Trophoblast cell (in vitro differentiated cells and primary cell): ENCODE measurements at places on chromosomes 13 and 19.

GRCh38 chr13:27967736-27968315, 1.3 kb downstream of the CDX2 start:
- DNase-seq = peak; percentile 9

DNA sequence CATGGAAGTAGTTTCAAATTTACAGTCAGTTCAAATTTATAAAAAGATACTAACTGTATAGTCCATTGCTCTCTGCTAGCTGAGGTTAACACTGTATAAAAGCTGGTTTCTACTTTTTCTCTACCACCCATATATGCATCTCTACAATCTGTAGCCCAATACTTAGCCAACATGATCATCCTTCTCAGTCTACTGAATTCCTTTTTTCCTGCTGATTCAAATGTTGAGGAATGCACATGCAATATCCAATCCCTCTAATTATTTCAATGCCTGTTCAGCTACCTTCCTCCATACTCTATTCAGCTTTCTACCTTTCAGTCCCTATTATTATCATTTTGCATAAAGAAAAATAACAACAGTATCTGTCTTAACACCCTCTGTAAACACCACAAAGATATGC, 15.6 kb downstream of the KPNA3 start:
- no peak for DNase-seq

GRCh38 chr13:48891586-48891985, 84.1 kb upstream of the FNDC3A start:
- DNase-seq = peak; percentile 63

DNA sequence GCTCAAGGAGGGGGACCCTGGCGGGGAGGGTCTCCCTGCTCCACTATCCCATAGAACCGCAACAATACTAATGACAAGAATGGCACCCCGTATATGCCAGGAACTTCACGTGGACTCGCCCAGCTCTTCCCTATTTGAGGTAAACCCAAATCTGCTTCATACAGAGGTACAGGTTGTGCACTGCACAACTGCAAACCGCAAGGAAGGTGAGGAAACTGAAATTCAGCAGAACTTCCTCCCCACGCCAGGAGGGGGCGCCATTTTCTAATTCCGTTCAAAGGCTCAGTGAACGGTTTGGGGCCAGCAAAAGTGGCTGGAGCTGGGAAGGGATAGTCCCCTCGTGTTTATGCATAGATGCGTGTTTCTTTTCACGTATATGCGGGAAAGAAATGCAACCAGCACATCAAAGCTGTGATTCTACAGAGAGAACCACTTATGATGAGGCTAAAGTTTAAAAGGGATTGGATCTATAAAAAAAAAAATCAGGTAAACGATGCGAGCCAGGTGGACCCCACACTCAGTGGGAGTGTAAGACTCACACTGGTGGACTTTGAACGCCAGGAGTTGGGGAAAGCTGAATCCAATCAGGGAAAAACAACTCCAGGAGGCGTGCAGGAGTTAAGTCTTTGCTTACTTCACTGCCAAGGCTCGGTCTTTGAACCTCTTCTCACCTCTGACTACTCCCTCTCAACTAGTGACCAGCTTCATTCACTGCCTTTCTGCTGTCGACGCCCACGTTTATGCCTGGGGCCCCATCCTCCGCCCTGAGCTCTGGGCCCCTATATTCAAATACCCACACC, 20.3 kb downstream of the C19orf81 start:
- peak; percentile 15 for DNase-seq

DNA sequence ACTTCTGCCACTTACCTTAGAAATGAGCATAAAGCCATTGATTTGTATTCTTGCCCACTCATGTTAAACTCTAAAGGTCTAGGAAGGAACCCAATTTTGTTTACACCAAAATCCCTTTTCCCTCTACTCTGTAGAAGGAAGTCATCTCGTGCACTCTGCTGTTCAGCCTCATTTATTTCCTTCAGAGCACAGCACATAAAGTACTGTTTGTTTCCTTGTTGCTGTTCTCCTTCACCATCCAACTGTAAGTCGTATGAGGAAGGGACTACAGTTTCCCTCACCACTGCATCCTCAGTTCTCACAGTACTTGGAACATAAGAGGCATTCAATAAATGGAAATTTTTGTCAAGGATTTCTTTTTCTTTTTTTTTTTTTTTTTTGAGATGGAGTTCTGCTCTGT, 24.6 kb downstream of the CDADC1 start:
- no peak for DNase-seq

DNA sequence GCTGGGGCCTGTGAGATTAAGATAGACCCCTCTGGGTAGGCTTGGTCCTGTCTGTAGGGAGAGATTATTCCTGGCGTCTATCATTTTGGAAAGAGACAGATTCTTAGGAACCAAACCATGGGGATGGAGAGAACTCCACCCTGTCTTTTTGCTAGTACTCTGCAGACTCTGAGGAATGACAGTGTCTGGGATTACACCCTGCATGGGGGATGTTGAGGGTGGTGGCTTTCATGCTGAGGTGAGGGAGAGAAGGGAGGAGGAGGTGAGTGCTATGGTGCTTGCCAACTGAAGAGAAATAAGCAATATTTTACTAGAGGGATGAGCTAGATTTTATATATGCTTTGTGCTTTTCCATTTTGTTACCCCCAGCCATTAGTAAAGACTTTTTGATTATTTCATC, 74.5 kb upstream of the PCDH8 start:
- no peak for DNase-seq

DNA sequence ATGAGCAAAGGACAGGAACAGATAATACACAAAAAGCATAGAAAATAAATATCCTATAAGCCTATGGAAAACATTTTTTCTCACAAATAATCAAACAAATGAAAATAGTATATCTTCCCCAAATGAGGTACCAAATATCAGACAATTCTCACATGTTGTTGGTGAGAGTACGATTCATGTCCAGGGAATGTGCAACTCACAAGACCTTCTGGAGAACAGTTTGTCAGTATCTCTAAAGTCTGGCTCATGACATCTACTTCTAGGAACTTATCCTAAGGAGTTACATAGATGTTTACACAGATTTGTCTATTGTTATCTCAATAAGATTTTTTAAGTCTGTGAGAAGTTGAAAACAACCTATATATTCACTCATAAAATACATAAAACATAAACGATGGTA, 80.3 kb upstream of the ARHGEF7 start:
- DNase-seq = peak; percentile 40

GRCh38 chr19:18220632-18221275, 5.5 kb downstream of the PDE4C start:
- DNase-seq = no peak

- DNase-seq = peak; percentile 40
Observed at GRCh38 chr13:31350560-31350959, 150.8 kb downstream of the B3GLCT start.

- no peak for DNase-seq
Observed at GRCh38 chr13:40764587-40765403, 6.2 kb downstream of the MRPS31 start.

- DNase-seq = no peak
Observed at GRCh38 chr19:3041327-3041726, 12.2 kb upstream of the TLE2 start.

DNA sequence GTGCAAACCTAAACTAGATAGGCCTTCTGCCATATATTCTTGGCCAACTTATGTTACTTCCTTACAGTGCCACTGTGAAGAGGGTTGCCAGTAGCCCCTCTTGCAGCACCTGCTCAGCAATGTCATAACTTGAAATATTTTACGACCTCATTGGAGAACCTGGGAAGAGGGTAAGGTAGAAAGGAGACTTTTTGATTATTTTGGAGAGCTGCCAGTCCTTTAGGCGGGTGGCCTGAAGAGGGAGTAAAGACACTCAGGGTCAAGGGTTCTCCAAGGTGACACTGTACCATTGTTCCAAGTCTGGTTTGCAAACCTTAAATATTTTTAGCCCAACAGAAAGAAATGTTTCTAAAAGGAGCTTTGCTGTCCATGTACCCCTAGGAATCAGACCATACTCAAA, 118.3 kb downstream of the FLT1 start:
- no peak for DNase-seq

DNA sequence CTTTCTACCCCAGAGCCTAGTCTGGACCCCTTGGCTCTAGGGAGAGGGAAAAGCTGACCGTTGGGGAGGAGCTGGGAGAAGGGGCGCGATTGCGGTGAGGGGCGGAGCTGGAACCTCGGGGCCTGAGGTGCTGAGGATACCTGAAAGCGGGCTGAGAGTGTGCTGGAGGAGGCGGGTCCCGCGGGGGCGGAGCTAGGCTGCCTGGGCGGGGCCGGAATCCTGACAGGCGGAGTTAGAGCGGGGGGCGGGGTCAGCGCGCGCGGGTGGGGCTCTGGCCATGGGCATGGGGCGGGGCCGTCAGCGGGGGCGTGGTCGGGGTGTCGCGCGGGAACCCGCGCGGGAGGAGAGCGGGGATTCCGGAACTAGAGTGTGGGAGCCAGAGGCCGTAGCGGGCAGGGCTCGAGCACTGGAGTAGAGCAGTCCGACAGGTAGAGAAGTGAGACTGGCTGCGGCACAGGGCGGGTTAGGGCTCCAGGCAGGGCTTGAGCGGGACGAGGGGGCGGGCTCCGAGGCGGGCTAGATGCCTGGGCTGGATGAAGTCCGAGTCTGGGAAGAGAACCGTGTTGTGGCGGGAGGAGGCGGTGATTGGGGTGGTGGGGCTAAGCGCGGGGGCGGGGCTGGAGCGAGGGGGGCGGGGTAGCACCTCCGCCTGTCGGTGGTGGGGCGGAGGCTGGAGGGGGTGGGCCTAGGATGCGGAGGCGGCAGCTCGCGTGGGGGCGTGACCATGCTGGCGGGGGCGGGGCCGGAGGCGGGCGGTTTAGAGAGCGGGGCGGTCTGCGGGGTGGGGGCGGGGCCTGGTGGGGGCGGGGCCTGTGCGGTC, at the start of gene INAFM1:
Gene INAFM1 (plus strand): TSS at position 815 of the 820 bp plus-strand sequence. CDS start 35 bp downstream, outside the sequence.
- peak; percentile 96 for DNase-seq
